ENCODE measurements at places on chromosomes 3 and 15. TPM values are rescaled to one million over a fixed set of nuclear protein-coding genes. Genes with fewer than 3 reads are reported as not detected.

Gene CD276
- 99.1 TPM for total RNA-seq

Gene ZIC4
- not detected for total RNA-seq

Gene HTR3E
- not detected for total RNA-seq

Gene SLC25A20
- total RNA-seq, result 12.2 TPM

Gene AQP9
- total RNA-seq, result not detected

Gene CYP1A2
- not detected for total RNA-seq

Gene PLXNB1
- total RNA-seq, result 22.8 TPM

Gene TTC21A
- 7.7 TPM for total RNA-seq

Gene VIPR1
- 0.41 TPM for total RNA-seq

Gene LARP6
- 66.3 TPM for total RNA-seq

Gene ZIC1
- 0.36 TPM for total RNA-seq

Gene ACTC1
- total RNA-seq, result not detected

Gene PIGZ
- 6.3 TPM for total RNA-seq

Gene RARRES1
- 1.3 TPM for total RNA-seq

Gene HRG
- total RNA-seq, result not detected

Gene PARL
- 82.3 TPM for total RNA-seq

Gene SCG5
- 0.67 TPM for total RNA-seq

Gene TMA7
- 175 TPM for total RNA-seq

Gene RARB
- not detected for total RNA-seq

Gene UACA
- total RNA-seq, result 303 TPM

Gene AGTR1
- 0.28 TPM for total RNA-seq

Gene GUCA1C
- not detected for total RNA-seq

Gene STAC
- total RNA-seq, result 18.8 TPM

Gene PLA2G4D
- total RNA-seq, result not detected

Gene DPPA2
- not detected for total RNA-seq

Gene CYP8B1
- total RNA-seq, result 0.08 TPM

Gene IGSF10
- 0.10 TPM for total RNA-seq

Gene TMC3
- not detected for total RNA-seq

Gene ACP3
- total RNA-seq, result not detected

Gene ERC2
- 0.33 TPM for total RNA-seq

Gene GOLGA8S
- total RNA-seq, result 0.15 TPM

Gene AMIGO3
- 0.72 TPM for total RNA-seq

Gene DNAH1
- 2.4 TPM for total RNA-seq

Gene TADA3
- total RNA-seq, result 61.3 TPM
